Karpas-422 (cell line): ENCODE measurements at places on chromosomes 4 and X.
A peak's percentile ranks its signal among the peaks of the same experiment; 100 is the strongest.

DNA sequence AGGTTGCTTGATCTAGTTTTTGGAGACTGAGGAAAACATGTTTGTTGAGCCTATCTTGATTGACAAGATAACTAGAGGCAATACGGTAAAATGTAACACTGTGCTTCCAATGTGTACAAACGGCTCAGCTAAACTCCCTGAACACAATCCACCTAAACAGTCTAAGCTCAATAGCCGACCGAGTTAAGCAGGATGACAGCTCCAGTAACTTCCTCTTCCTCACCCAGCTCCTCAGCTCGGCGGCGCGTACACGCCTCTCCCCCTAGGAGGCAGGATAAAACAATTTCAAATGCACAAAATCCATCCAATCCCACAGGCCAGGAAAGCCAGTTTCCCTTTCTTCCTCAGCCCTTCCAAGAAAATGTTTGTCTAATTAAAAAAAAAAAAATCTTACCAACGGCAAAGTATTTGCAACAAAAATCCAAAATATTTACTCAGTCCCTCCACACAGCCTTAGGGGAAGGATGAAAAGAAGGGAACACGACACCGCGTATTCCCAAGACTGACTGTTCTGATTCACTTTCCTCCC is 1.0 kb downstream of the CNOT6L start:
- peak; percentile 72 for DNase-seq

DNA sequence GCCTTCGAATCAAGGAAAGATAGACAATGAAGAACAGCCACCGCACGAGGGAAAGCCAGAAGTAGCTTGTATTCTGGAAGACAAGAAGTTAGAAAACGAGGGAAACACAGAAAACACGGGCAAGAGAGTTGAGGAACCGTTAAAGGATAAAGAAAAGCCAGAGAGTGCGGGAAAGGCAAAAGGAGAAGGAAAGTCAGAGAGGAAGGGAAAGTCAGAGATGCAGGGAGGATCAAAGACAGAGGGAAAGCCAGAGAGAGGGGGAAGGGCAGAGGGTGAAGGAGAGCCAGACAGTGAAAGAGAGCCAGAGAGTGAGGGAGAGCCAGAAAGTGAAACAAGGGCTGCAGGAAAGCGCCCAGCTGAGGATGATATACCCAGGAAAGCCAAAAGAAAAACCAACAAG is 1.4 kb downstream of the TCEAL2 start:
- DNase-seq, result no peak

DNA sequence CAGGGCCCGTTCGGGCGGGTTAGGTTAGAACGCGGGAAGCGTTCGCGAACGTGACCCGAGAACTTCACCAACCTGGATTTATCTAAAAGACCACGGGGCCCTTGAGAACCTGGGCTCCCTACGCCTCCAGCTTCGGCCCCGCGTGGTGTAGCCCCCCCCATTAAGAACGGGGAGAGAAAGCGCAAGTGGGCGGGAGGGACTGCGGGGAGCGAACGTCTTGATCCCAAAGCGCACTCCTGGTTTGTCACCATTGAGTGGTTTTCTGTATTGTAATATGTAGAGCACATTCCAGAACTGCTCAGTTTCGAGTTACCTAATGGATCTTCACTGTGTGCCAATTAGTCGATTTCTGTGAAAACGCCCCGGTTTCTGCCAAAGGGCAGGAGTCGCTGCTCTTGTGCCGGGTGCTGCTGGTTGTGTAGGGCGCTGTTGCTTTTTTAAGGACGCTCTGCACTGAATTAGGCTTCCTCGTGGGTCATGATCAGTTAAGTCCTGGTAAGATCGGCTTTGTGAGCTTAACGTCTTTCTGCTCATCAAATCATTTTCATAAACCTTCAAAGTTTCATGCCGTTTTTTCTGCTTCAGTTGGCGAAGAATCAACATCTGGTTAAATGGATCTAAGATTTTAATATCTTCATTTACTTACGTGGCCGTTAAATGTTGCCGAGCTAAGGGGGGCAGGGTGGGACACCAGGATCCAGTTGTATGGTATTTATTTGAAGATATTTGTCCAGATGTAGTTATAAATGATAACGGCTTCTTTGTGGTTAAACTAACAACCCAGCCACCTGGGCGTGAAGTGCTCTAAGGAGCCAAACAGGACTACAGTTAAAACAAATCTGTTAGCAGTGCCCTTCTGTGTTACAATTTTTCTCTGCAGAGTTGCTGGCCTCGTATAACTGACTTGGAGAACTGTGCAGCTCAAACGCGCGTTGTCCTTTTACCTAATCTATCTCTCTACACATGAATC is 809 bp downstream of the MND1 start:
- peak; percentile 94 for DNase-seq

DNA sequence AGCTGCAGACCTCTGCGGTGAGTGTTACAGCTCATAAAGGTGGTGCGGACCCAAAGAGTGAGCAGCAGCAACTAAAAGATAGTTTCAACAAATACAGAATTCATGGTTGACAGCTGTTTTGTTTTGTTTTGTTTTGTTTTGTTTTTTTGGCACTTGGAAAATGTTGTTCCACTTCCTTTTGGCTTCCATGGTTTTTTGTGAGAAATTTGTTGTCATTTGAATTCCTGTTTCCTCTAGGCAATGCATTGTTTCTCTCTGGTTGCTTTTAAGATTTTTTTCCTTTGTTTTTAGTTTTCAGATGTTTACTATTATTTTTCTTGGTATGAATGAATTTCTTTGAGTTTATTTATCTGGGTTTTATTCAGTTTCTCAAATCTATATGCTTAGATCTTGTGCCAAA is 229.4 kb downstream of the MID1IP1 start:
- DNase-seq, result no peak

DNA sequence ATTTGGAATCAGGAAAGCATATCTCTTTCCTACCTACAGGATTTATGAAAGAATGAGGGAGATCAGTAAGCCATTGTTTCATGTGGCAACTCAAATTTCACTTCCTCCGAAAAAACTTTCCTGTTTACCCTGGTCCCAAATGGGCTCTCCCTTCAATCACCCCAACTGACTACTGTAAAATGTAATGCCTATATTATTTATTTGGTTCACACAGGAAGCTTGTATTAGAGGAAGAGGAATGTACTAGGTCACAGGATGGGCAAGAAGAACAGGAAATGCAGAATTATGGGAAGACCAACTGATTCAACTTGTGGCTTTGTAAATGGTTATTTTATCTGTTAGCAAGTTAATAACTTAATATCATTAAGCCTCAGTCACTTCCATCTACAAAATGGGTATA is 23.1 kb downstream of the COL4A6 start:
- DNase-seq, result no peak

DNA sequence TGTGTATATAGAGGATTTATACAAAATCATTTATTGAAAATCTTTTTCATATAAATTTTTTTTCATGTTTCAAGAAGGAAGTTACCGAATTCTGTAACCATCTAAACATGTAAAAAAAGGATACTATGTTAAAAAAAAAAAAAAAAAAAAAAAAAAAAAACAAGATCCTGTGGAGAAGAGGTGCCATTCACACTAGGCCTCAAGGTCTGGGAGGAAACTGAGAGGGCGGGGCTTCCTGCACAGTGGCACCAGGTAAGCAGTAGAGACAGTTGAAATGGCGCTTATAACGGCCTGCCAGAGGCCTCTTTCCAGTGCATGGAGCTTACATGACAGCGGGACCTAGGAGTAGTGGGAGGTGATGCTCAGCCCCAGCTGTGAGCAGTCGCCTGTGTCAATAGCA is 17.5 kb downstream of the TRAPPC2 start:
- no peak for DNase-seq

- no peak for DNase-seq
These were observed 123.2 kb upstream of the KCNIP4 start for GRCh38 chr4:22071749-22072148.

- DNase-seq, result peak; percentile 90
These were observed 248.1 kb downstream of the C4orf33 start for GRCh38 chr4:129344058-129344457.

DNA sequence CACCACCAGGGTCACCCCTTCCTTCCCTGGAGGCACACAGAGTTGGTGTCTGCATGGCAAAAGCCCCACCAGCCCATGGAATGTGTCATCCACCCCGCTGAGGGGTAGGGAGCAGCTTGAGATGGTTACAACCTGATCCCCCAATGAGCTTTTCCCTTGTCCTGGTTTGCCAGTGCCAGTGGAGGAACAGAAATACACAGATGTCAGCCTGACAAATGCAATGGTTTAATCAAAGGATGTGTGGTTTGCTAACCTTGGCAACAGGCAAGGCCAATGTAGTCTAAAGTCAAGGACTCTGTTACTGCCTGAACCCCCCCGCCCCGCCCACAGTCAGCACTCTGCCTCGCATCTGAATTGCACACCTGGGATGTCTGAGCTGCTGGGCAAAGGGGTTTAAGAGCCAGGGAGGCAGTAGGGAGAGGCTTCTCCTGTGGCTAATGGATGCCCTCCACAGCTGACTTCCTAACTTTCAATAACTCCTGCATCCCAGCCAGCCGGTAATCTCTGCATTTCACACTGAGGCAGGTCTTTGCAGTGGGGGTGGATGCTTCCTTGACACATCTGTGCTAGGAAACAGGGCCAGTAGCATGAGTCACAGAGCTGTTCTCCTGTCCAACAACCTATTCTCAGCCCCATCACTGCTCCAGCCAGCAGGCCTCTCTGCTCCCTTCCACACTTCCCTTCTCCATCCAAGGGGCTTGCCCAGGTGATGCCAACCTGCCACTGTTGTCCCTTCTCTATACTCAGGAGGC is 137.5 kb downstream of the AMMECR1 start:
- DNase-seq, result no peak

- no peak for DNase-seq
These were observed 121.4 kb downstream of the NHS start for GRCh38 chrX:17496407-17496806.

DNA sequence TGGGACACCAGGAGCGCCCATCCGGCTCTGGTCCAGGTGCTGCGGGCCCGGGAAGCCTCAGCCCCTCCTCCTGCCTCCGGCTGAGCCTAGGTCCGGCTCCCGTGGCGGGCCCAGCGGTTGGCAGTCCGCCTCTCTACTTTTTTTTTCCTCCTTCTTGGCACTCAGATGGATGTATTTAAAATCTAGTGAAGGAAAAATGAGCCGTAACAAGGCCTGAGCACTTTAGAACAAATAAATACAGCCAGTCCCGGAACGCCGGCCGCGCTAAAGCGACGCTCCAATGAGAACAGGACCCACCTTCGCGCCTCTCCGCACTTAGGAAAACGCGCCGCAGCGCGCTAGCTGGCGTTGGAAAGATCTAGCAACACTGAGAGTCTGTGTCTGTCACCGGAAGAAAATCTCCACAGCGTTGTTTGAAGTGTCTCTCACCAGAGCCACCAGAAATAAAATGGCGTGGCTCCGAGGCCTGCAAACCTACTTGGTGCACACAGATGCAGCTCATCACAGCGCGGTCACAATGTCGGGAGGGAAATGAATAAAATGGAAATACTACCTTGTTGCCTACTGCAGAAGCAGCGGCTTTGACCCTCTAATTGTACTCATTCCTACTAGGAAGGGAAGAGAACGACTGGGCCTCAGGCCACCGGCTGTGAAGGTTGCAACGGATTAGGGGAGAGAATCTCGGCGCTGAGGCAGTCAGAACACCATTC is 4.7 kb downstream of the NEUROG2 start:
- DNase-seq, result no peak

DNA sequence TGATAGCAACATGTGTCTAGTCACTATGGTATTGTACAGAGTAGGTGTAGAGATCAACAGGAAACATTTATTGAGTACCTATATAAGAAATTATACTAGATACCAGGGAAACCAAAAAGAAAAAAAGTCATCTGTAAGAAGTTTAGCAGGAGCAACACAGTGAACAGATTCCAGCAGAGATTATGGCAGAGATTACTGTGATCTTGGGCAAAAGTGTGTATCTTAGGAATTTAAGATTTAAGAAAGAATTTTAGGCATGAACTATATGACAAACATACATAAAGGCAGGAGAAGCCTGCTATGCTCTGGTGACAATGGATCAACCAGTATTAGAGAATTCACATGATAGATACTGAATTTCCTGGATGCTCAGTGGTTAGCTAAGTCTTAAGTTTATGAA is 37.9 kb downstream of the SNCA start:
- DNase-seq, result no peak
